IMR-90 (cell line): ENCODE measurements at places on chromosomes 4 and X. TPM values are rescaled to one million over a fixed set of nuclear protein-coding genes. Genes with fewer than 3 reads are reported as not detected.

Gene ZAR1
- not detected in 2 replicates for total RNA-seq

Gene RADX
- total RNA-seq = 1.6 and 2.2 TPM in 2 replicates

Gene PRDM5
- 10.8 and 12.8 TPM in 2 replicates for total RNA-seq

Gene ZDHHC9
- 14.2 and 17.7 TPM in 2 replicates for total RNA-seq

Gene S100P
- not detected in 2 replicates for total RNA-seq

Gene SLITRK4
- not detected in 2 replicates for total RNA-seq

Gene MAGEA2
- total RNA-seq = not detected in 2 replicates

Gene STATH
- not detected in 2 replicates for total RNA-seq

Gene SPACA5
- total RNA-seq = not detected in 2 replicates

Gene MAP7D2
- total RNA-seq = under 0.01 and 0.18 TPM in 2 replicates

Gene TBC1D9
- total RNA-seq = 15.2 and 16.9 TPM in 2 replicates

Gene ANXA3
- 5.0 and 5.3 TPM in 2 replicates for total RNA-seq

Gene BEX5
- total RNA-seq = not detected in 2 replicates

Gene CXXC4
- total RNA-seq = under 0.01 TPM in 1 of 2 replicates, not detected in the other

Gene ALPK1
- 7.9 and 8.6 TPM in 2 replicates for total RNA-seq
